Ecto neural progenitor cell (in vitro differentiated cells): ENCODE measurements at places on chromosomes 16 and 17.

GRCh38 chr17:61144617-61145564, 254.8 kb upstream of the TBX2 start:
- no peak for DNase-seq

GRCh38 chr16:48081656-48082055, 74.1 kb downstream of the ABCC12 start:
- no peak for DNase-seq

GRCh38 chr16:75938818-75939217, 212.5 kb upstream of the CPHXL start:
- no peak for DNase-seq

DNA sequence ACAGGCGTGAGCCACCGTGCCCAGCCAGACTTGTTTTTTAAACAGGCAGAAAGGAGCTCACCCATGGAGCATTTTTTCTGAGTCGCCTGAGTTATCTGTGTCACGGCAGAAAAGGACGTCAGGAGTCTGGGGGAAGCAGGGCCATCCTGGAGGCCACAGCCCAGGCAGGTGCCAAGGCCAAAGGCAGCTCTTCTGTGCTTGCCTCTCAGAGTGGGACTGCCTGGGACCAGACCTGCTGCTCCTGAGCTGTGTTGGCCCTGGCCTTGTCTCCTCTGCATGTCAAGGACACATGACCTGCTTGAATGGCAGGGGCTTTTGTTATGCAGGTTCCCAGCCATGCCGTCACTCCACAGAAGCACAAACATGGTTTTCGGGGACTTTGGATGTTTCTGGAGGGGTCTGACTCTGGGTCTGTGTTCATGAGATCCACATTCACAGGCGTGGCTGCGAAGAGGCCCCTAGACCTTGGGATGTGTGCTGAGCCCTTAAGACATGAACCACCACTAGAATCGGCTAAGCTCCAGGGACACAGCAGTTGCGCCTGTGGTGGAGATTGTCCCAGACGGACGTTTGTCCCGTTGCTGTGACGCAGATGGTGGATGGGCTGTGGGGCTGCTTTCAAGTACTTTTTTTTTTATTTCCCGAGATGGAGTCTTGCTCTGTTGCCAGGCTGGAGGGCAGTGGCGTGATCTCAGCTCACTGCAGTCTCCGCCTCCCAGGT, 33.8 kb downstream of the FOXK2 start:
- DNase-seq = no peak
